ENCODE measurements at places on chromosomes 7 and 10.
A peak's percentile ranks its signal among the peaks of the same experiment; 100 is the strongest.

DNA sequence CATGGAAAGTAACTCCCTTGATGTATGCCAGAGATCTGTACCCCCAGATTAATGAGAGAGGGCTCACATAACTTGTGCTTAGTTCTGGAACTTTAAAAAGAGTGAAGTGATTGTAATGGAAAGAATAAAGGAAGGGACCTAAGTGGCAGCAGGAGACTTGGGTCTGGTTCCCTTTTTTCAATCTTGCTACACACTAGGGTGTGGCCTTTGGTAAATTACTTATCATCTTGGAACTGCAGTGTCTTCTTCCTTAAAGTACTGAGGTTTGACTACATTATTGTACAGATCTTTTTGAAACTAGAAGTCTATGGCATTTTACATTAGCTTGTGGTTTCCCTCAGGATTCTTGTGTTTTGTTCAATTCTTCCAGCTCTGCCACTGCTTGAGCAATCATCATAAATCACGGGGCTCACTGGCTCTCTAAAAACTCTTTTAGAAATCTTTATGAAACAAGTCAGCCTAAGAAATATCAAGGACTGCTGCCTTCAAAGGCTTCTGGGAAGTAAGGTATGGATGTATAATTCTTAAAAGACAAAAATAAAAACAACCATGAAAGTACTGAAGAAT, 22.5 kb upstream of the CHRM2 start:
- DNase-seq: no peak

DNA sequence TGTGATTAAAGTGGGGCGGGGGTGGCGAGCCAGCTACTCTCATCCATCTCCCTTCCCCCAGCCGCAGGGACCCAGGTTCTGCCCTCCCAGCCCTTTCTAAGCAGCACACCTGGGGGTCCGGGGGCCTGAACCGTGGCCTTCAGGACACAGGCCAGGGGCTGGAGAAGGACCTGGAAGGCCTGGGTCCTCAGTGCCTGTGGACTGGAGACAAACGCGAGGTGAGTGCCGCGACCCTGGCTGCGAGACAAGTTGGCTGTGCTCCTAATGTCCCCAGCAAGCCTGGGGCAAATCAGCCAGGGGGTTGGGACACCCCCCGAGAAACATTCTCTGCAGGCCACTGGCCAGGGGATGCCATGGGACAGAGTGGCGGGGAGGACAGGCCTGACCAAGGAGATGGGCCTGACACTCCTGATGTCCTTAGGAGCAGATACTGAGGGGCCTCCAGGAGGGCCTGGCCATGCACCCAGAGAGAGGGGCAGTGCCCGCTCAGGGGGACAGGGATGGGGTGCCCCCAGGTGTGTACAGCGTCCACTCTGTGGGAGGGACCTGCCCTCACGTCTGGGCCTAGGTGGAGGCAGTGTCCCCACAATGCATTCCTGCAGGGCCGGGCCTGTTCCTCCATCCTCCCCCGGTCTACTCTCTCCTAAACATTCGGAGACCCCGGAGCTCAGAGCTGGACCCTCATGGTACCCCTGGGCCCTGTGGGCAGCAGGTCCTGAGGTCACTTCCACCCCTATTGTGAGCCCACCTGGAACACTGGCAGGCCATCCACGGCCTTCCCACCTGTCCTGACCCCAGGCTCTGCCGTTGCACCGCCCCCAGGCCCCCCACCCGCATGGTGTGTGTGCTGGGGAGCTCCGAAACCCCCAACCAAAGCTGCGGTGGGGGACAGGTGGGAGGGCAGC, 13.1 kb downstream of the BRAT1 start:
- DNase-seq: no peak

DNA sequence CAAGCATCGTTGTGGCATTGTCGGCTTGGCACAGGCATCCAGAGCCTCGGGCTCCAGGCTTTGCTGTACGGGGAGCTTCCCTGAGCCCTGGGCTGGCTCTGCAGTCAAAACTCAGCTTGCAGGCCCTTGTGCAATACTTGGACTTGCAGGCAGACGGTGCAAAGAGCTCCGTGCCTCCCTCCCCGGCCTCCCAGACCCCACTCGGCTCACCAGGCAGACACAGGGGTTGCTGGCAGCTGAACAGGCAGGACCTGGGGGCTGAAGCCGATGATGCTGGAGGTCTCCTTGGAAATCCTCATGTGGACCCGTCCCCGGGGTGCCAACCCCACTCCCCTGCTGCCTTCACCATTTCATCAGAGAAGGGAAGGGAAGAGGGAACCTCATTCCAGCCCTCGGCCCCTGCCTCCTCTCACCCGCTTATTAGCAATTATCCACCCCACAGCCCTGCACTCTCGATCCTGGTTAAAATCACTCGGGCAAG, 59.6 kb upstream of the GNA12 start:
- DNase-seq: no peak

- DNase-seq: peak; percentile 54
These were observed 43.6 kb upstream of the KLF6 start for GRCh38 chr10:3828404-3829155.

DNA sequence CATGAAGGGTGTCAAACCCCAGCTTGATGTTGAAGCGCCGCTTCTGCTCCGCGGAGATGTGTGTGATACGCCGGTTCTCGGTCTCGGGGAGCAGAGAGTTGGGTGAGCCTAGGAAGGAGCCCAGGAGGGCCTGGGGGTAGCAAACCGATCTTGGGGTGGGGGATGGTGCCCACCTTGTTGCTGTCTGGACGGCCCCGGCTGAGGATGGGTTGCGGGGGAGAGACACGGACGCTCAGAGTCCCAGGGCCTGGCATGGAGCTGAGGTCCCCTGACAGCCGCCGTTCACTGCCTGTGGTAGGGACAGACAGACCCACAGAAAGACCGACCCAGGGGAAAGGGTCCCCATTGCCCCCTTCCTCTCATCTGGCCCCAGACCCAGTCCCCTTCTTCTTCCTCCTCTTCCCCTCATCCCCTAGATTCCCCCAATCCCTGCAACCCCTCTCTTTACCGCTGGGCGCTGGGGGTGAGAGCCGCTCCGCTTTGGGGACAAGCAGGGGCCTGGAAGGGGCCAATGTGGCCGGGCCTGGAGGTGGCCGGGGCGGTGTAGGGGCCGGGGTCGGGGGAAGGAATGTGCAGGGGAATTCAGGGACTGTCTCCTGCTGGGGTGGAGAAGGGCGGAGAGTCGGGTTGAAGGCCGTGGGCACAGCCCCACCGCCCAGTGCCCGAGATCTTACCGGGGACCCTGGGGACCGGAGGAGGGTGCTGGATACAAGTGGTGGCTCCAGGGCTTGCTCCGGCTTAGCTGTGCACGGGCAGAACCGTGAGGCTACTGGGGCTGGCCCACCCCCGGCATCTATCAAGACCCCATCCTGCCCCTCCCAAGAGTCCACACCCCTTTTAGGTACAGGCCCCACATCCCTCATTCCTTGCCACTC, 18.0 kb upstream of the TBL2 start:
- DNase-seq: no peak

DNA sequence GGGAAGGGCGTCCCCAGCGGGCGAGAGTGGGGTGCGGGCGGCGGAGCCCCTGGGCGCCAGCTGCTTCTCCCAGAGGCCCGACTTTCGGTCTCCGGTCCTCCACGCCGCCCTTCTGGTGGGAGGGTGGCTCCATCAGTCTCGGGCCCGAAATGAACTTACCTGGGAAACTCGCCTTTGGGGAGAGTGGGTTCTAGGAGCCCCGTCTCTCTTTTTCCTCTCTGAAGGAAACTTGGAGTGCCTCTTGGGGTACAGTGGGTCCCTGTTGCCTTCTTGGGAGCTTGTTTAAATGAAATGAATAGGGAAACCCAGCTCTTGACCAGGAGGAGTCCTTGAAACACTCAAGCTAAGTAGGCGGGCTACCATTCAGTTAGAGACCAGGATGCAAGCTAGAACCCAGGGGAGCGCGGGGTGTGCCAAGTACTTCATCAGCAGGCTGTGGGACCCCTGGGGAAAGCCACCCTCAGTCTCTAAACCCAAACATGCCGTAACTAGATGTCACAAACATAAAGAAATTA, 1.3 kb downstream of the SLC26A4 start:
- DNase-seq: no peak

- DNase-seq: peak; percentile 11
These were observed 22.4 kb downstream of the DNAJC12 start for GRCh38 chr10:67815571-67816059.

GRCh38 chr10:101489355-101489754, 98.7 kb downstream of the POLL start:
- no peak for DNase-seq

- no peak for DNase-seq
These were observed 162.7 kb downstream of the AKR1D1 start for GRCh38 chr7:138238734-138239659.

DNA sequence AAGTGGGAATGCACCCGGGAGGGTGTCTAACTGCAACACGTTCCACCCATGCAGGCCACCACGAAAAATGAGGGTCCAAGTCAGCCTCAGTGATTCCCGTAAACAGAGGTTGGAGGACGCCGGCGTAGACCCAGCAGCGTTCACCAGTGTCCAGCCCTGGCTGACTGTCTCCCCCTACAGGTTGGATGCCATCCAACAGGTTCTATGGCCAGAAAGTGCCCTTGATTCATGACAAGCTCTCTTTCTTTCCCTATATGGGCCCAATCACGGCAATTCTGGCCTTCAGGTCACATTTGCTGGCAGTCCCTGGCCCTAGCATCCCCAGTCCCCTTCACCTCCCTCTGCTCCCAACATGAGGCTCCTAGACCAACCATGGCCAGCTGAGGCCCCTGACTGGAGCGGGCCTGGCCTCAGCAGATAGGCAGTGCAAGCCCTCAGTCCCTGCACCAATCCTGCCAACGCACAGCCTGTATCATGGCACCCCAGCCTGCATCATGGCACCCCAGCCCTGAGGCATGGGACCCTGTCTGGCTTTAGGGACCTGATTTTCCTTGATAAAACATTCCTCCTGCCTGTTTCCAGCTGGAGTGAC, 227.4 kb downstream of the GRID1 start:
- peak; percentile 60 for DNase-seq

DNA sequence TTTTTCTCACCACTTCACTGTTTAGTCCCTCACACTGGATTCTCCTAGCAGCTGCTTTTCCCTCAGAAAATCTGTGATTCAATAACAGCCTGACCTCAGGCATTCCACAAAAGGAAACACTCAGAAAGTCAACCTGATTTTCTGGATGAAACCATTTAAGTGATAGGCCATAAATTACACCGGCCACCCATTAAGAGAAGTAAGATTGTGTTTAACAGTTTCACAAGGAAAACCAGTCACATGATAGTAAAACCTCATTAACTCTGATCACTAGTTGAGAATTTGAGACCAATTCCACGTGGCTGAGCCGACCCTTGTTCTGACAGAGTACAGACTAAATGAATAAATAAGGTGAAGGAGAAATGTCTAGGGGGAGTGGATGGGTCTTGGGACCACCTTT, 7.7 kb downstream of the GRM8 start:
- no peak for DNase-seq

- DNase-seq: peak; percentile 88
These were observed at the start of gene CAV2 for GRCh38 chr7:116499168-116500077. TSS of gene CAV2 (plus strand) at chr7:116499738. CDS start at chr7:116499782, 44 bp downstream.

DNA sequence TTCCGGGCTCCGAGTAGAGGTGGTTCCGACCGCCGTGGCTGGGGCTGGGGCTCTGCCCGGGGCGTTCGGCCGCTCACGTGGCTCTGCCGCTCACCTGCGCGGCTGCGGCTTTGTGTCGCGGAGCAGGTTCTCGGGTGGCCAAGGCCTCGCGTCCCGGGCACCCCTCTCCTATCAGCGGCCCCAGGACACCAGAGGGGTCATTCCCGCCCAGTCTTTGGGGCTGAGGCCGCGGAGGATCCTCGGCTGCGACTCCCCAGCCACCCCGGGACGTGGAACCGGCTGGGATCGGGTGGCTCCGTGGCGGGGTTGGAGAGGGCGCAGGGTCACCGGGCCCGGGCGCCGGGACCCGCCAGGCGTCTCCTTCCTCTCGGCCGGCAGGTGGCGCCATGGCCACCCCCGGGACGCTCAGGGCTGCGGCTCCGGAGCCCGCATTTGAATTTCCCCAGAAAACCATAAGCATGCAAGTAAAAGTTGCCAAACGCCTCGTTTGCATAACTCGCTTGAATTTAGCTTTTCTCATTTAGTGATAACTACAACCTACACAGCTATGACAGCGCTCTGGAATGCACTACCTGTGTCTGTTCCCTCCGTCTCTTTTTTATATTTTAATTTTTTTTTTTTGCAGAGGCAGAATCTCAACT, 1.2 kb downstream of the COL26A1 start:
- peak; percentile 89 for DNase-seq

GRCh38 chr7:98133621-98134303, 27.1 kb downstream of the LMTK2 start:
- no peak for DNase-seq

DNA sequence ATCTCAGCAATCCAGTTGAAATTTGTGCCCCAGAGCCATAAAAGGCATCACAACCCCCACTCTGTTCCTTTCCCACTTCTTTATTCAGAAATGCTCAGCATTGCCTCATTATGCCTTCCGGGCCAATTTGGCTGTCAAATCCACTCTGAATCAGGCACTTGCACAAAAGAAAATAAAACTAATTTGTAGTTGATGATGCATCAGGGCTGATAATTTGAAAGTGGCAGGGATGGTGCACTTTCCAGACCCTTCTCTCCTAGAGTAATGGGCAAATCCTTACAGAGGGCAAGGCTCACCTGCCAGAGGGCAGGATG, 147.9 kb upstream of the PDE1C start:
- no peak for DNase-seq

DNA sequence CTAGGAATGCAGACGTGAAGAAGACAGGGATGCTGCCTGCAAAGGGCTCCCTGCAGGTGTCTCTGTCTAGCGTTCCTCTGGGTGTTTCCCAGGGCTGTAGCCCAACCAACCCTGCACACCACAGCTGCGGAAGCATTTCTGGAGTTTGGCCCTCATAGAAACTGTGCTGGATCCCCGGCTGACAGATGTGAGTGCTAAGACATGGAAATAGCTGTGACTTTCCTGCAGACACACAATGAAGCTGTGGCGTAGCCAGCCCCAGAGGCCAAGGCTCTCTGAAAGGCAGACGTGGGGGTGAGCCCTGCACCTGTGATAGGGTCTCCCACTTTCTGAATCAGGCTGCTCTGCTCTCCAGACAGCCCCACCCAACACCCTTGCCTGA, 44.8 kb downstream of the ADCYAP1R1 start:
- no peak for DNase-seq

- DNase-seq: no peak
These were observed 29.9 kb downstream of the FANK1 start for GRCh38 chr10:125926247-125926646.

DNA sequence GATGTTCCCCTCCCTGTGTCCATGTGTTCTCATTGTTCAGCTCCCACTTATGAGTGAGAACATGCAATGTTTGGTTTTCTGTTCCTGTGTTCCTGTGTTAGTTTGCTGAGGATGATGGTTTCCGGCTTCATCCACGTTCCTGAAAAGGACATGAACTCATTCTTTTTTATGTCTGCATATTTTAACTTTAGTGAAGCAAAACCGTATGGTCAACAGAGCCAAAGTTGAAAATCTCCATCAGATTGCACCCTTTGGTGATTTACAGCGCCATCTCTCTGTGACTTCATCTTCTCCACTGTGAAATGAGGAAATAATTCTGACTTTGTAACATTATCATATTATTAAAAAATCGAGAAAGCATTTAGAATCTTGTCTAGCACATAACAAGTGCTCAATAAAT, 132.3 kb upstream of the PLXDC2 start:
- no peak for DNase-seq

DNA sequence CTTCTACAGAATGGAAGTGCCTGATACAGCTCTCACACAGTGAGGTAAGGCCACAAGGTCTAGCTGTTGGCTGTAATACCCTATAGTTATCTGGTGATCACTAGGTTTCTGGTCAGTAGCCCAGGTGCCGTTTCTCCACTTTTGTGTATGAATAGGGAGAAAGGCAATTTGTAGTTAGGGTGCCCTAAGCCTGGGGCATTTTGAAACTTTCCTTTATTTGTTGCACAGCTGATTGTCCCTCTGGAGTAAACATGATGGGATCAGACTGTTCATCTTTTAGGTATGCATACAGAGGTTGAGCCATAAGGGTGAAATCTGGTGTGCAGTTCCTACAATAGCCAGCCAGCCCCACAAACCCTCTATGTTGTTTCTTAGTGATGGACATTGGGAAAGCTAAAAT, 112.4 kb downstream of the ANKRD26 start:
- DNase-seq: no peak
